Right lung (tissue), 10 donors: ENCODE measurements at places on chromosomes 2 and 18. TPM values are rescaled to one million over a fixed set of nuclear protein-coding genes. Genes with fewer than 3 reads are reported as not detected.
A peak's percentile ranks its signal among the peaks of the same experiment; 100 is the strongest.

GRCh38 chr2:45028276-45028675 lies 19.0 kb upstream of the SIX2 start:
- DNase-seq: no peak

- no peak for DNase-seq
These were observed 5.4 kb downstream of the COLEC11 start for GRCh38 chr2:3600256-3600855.

DNA sequence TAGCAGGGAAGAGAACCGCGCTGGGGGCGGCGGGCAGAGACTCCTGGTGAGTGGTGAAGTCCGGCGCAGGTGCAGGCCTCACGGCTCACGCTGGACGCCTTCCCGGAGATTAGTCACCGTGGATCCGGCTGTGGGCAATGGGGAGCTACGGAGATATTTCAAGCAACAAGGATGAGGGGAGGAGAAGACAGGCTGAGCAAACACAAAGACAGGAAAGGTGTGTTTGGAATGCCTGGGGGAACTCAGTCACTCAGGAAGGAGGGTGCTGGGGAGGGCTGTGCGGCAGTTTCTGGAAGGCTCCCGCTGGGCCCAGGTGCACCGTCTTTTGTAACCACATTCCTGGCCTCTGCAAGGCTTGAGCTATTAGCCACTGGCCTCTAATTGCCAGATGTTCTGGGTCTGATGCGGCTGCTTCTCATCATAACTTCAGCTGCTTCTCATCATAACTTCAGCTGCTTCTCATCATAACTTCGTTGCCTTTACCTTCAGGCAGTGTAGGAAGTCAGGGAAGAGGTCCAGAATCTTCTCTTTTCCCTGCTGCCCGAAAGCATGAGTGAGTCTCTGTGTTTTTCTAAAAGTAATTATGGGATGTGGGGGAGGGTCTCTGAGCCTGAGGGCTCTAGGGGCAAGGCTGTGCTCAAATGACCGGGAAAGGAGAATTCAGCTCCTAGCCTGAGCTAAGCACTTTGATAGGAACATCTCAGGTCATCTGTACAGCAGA lies 118.9 kb downstream of the PXDN start:
- no peak for DNase-seq

Gene COL3A1
- 1,203 TPM for polyA plus RNA-seq

DNA sequence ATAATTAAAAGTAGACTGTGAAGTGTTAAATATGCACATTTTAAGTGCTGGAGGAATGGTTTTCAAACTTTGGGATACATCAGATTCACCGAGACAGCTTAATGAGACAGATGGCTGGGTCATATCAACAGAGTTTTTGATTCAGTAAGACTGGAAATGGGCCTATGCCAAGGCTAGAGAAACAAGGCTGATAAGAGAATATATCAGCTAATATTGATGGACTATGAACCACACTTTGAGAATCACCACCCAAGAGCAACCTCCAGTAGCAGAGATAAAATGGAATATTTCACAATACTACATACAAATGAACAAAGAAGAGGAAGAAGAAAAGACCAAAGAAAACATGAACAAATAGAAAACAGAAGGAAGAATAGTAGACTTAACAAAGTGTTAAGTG lies 450.2 kb upstream of the KLHL29 start:
- DNase-seq: no peak

DNA sequence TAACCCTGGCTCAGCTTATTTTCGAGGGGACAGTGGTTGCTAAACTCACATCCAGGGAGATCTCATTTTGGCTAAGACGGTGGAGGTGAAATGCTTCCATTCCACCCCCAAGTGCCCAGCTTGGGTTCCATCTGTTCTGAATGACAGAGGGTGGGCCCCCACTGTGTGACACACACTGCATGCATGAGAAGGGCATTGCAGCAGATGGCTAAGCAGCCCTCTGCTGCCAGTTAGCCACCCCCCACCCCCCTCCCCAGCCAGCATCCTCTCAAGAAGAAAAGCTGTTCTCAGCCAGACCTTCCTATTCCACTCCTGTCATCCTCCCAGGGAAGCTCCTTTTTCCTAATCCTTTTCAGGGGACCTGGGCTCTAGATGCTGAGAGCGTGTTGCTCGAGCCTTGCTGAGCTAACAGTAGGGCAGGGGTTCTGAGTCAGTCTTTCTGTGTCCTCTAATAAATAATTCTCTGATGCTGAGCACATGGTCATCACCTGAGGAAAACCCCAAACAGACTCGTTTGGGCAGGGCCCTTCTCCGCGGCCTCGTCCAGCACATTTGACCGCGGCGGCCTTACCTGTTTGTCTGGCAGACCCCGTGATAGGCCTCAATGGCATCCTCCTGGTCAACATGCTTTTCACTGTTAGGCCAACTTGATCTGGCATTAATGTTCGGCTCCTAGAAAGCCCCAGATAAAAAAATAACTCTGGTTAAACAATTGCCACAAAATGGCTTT lies 49.5 kb upstream of the ACAA2 start:
- no peak for DNase-seq

Gene CD8B2
- 0.37 TPM for polyA plus RNA-seq

DNA sequence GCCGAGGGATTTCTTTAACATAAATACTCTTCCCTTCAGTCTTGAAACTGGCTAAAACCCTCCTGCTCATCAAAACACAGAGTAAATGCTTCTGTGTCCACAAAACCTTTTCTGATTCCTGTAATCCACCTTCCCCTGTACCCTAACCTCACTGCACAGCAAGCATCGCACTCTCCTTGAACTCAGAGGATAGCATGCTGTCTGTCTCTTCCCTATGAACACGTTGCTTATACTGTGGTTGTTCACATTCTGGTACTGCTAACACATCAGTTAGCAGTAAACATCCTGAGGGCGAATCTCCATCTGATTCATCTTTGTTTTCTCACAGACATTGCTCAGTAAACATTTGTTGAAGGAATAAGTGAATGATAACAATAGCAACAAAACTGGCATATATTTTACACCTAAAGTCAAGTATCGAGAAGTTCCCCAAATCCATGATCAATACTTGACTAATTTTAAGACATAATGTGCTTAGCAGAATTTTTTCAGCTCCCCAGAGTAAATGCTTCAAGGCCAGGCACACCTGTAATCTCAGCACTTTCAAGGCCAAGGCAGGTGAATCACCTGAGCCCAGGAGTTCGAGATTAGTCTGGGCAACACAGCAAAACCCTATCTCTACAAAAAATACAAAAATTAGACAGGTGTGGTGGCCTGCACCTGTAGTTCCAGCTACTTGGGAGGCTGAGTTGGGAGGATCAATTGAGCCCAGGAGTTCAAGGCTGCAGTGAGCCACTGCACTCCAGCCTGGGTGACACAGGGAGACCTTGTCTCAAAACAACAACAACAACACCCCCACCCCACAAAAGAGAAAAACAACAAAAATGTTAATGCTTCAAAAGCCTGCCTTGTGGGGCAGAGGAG lies 45.6 kb upstream of the LPIN2 start:
- DNase-seq: no peak

DNA sequence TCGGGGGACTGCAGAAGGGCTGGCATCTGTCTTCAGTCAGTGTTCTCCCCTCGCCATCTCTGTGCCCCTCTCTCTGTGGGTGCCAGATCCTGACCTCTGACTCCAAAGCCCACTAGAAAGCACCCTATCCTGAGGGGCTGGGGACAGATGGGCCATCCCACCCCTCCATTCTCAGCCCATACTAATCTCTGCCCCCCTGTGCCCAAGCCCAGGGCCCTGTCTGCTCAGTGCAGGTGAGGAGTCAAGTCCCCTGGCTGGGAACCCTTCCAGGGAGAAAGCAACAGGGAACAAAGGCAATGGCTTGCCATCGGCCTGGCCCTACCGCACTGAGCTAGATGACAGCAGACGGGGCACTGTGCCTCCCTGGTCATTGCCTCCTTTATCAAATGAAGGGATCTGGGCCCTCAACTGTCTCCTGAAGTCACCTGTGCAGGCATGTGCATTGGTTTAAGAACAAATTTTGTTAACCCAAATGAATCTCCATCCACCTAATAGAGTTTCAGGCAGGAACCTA lies 42.7 kb upstream of the ID2 start:
- no peak for DNase-seq

DNA sequence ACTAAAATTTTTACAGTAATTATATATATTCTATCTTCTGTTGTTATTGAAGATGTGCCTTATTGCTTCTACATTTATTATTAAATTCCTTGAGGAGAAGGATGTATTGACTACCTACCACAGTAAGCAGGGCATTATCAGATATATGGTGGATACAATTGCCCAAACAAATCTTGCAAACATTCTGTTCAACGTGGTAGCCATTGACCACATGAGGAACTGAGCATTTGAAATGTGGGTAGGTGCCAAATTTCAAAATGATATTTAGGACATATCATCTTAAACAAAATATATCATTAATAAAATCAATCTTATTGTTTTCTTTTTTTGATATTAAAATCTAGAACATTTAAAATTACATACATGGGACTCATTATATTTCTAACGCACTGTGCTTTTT lies 11.1 kb downstream of the SCN3A start:
- DNase-seq: no peak

GRCh38 chr2:136917411-136917881 lies 152.1 kb downstream of the THSD7B start:
- no peak for DNase-seq

Gene CAD
- polyA plus RNA-seq: 31.7 TPM

- DNase-seq: peak; percentile 14
These were observed 801.6 kb downstream of the MBD2 start for GRCh38 chr18:53422896-53423295.

DNA sequence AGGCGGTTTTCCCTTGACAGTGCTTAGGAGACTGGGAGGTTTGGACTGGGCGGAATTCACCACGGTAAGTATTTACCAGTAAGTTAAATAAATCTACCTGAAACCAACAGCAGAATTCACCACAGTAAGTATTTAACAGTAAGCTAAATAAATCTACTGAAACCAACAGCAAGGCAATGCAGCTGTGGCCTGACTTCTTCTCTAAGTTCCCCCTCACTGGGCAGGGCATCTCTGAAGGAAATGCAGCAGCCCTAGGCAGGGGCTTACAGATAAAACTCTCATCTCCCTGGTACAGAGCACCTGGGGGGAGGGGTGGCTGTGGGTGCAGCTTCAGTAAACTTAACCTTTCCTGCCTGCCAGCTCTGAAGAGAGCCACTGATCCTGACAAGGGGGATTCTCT lies 432.5 kb upstream of the LRRTM1 start:
- DNase-seq: no peak
